Esophagus squamous epithelium (tissue), 5 donors: ENCODE measurements at places on chromosomes 5 and 9.
A peak's percentile ranks its signal among the peaks of the same experiment; 100 is the strongest.

DNA sequence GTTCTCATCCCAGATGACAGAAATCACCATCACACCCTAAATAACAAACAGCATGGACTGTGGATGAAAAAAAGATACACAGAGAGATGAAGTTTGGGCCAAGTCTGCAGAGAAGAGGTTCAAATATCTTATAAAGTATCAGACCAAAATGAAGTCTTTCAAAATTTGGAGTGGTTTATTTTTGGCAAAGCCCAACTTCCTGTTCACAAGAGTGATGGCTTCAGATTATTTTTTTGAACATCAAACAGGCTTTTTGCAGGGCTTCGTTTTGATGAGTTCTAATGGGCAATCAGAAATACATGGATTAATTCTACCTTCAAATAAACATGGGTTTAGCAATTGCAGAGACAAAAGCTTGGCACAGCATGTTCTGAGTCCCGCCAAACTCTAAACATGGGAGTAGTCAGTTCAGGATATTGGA, 378.2 kb upstream of the RPS23 start:
- no peak for DNase-seq

DNA sequence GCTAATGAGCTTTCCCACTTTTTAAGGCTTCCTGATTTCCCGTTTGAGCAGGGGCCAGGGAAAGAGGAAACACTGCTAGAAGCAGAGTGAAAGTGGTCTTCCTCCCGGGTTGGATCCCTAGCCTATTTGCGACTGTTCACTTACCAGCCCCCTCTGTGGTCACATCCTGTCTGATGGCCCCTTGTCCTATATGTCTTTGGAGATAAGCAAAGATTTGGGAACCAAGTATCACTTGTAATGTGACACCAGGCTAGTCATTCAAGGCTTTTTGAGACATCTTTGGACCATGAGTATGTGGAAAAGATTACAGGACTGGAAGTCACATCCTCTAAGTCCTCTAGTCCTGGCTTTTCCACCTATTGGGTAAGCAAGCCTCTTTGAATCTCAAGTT, 6.1 kb downstream of the DNAJB5 start:
- DNase-seq = no peak

DNA sequence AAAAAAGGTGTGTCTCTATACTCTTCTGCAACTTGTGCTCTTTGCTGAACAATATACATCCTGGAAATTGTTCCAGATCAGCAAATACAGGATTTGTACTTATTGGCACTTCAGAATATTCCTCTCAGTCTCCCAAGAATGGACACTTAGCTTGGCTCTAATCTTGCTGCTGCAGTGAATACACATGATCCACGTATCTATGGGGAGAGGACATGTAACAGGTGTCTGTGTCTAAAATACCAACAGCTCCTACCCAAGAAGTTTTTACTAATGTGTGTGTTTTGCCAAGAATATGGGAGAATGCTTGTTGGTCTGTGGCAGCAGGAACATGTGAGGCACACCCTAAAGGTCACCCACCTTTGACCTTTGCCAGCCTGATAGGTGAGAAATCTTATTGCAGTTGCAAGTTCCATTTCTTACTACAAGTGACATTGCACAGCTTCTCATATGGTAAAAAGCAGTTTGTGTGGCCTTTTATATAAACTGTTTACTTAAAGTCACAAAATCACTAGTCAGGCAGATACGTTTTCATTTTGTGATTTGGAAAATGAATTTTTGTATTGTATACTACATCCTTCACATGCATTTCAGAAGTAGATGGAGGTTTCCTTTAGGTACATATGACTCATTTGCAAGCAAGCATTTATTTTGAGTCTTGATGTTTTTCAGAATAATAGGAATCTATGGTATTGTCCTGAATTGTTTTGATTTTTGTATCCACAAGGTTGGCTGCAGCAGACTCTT, 35.8 kb downstream of the PHF2 start:
- DNase-seq = no peak

- no peak for DNase-seq
Observed at GRCh38 chr9:2053883-2054845, 39.0 kb downstream of the SMARCA2 start.

- no peak for DNase-seq
Observed at GRCh38 chr5:65548281-65548680, 14.7 kb downstream of the CENPK start.

DNA sequence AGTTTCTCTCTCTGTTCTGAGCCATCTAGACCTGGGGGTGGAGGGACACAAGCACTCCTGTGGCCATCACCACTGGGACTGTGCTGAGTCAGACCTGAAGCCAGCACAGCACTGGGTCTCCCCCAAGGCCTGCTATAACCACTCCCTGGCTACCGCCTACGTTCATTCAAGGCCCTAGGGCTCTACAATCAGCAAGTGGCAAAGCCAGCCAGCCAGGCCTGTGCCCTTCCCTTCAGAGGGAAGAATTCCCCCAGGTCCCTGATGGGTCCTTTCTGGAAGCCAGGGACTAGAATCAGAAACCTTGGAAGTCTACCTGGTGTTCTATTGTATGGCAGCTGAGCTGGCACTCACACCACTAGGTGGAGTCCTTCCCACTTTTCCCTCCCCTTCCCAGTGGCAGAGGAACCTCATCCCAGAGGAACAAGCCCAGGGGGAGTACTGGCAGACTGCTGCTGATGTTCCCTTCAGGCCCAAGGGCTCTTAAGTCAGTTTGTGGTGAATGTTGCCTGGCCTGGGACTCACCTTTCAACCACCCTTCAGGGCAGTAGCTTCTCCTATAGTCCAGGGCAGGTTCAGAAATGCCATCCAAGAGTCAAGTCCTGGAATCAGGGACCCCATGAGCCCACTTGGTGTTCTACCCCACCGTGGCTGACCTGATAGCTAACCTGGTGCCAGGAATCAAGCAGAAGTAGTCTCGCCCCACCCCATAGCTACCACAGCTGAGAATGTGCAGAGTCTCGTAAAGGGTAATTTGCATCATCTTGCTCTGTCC, 20.0 kb downstream of the JMY start:
- no peak for DNase-seq

DNA sequence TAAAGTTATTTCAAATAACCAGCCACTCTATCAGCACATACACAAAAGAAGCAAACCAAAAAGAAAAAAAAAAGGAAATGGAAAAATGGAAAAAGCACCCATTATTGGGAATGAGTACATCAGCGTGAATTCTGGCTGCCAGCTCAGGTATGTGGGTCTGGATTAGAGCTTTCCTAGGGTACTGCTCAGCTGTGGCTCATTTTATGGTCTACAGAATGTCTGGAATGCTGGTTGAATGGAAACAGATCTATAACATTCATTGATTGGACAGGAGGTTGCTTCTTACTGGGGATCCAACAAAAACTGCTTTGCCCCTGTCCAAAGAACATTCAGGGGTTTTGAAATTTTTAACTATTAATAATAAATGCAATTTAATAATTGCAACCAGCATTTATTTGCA, 3.9 kb upstream of the CAST start:
- DNase-seq = no peak

- no peak for DNase-seq
Observed at GRCh38 chr9:124475158-124475867, 25.1 kb downstream of the ADGRD2 start.

DNA sequence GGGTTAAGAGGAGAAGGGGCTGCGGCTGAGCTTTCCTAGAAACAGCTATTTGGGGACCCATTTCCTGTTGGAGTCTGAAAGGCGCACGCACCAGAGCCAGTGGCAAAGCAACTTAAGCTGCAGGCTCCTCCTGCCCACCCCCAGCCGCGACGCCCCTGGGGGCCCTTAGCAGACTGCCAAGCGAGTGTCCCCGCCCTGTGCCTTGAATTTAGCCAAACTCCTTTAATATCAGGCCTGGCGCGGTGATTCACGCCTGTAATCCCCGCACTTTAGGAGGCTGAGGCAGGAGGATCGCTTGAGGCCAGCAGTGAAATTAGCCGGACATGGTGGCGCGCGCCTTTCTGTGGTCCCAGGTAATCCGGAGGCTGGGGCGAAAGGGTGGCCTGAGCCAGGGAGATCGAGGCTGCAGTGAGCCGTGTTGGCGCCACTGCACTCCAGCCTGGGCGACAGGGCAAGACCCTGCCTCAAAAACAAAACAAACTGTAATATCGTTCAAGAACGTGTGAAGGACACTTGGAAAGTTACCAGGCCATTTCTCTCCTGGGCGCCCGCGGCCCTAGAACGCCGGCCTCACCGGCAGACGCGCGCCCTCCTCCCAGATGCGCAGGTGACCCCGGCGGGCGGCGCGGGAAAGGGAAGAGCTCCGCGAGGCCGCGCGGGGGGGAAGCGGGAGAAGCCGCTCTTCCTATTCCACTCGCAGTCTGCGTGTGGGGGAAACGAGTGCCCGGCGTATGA, 1.0 kb upstream of the F2R start:
- no peak for DNase-seq

- DNase-seq = no peak
Observed at GRCh38 chr5:96146675-96147074, 185.0 kb upstream of the ELL2 start.

- no peak for DNase-seq
Observed at GRCh38 chr9:109001275-109001676, 12.0 kb downstream of the CTNNAL1 start.

- DNase-seq = no peak
Observed at GRCh38 chr5:159609359-159609758, 279.1 kb upstream of the IL12B start.

- no peak for DNase-seq
Observed at GRCh38 chr9:33273266-33273971, 8.6 kb downstream of the CHMP5 start.

GRCh38 chr5:14305045-14305444, 161.9 kb downstream of the TRIO start:
- DNase-seq = no peak

DNA sequence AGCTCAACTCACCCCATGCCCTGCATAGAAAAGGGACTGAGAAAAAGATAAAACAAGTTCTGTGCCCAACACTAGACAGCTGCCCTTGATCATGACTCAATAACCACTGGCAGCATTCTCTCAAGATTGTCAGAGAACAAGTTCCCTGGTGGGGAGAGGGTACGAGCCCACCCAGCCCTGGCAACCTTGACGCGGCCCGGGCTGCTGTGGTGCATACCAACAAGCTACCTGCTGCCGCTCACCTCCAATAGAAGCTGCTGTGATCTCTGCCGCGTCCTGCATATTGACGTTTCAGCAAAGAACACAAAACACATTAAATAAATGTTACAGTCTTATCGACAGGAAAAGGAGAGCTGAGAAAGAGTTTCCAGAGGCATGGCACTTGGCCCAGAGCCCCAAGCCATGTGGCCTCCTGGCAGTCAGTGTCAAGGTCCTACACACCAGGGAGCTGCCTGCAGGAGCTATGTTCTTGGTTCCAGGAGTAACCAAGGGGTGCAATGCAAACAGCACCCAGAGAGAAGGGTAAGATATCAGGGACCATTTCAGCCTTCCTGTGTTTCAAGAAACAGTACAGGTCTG, 28.3 kb downstream of the WHRN start:
- DNase-seq = no peak

DNA sequence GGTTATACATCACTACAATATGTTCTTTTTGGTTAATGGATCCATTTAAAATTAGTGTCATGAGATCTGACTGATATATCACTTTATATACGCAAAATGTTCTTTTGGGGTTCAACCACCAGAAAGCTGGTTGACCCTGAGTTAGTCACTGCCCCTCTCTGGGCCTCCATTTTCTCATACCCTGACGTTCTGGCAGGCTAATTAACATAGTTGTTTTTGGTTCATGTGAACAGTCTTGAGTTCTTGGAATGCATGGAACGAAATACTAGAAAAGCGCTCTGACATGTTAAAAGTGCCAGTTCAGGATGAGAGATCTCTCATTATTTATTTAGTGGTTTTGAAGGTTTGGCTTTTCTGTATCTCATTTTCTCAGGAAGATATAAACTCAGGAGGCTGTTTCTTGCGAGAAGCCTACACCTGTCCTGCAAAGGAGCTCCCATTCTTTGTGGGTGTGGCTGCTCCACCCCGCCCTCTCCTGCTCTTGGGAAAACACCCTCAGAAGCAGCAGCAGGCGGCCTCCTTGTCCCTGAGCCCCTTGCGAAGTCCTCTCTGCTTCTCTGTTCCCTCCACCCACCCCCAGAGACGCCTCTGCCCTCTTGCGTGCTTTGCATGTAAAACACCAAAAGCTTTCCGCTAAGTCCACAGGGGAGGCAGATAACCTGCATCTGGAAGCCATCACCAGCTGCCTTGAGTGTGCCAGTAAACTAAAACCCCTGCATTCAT, 302.4 kb upstream of the PANK3 start:
- no peak for DNase-seq

- DNase-seq = no peak
Observed at GRCh38 chr9:89477811-89478630, 19.9 kb downstream of the SEMA4D start.

DNA sequence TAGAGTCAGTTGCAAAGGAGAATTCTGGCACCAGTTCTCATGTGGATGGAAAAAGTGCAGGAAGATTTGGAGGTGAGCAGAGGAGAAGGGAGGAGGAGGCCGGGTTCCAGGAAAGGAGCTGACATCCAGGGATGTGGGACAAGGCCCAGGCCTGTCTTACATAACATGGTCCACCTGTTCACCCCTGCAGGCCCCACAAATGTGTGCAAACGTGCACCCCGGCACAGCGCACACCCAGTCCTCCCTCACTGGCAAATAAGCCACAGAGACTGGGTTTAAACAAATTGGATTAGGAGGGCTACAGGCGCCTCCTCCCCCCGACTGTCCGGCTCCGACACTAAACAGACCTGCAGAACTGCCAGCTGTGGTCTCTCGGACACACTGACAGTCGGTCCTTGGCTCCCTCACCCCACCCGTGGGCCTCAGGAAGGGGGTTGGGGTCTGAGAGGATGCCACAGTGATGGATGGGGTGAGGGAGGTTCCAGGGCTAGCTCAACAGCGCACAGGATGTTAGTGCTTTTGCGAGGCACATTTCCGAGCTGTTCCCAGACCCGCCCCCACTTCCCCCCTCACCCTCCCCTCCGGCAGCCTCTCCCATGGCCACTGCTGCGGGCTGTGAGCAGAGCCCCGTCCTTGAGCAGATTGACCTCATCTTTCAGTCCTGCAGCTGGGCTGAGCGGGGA, 43.4 kb upstream of the IL17B start:
- DNase-seq = no peak

GRCh38 chr5:124935065-124935464, 188.6 kb upstream of the ZNF608 start:
- no peak for DNase-seq

DNA sequence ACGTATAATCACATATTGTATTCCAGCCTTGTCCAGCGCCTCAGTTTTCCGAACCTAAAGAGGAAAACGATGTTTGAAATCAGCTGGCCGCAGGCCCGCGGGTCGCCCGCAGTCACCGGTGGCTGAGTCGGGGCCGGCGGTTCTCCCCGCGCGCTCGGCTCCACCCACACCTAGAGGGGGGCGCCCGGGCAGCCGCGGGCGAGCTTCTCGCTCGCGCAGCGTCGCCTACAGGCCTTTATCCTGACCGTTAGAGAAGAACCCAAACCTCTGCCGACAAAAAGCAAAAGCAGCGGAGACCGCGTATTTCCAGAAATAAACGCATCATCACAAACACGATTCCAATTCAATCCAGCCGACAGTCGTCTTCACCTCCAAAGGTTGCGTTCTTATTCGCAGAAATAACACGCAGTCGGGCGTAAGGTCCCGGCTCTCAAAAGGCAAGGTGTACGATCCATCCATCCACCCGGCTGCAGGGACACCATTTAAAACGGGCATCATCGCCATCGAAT, 725 bp upstream of the NIPBL start:
- DNase-seq = peak; percentile 13
